ENCODE measurements at places on chromosomes 6 and 20.

DNA sequence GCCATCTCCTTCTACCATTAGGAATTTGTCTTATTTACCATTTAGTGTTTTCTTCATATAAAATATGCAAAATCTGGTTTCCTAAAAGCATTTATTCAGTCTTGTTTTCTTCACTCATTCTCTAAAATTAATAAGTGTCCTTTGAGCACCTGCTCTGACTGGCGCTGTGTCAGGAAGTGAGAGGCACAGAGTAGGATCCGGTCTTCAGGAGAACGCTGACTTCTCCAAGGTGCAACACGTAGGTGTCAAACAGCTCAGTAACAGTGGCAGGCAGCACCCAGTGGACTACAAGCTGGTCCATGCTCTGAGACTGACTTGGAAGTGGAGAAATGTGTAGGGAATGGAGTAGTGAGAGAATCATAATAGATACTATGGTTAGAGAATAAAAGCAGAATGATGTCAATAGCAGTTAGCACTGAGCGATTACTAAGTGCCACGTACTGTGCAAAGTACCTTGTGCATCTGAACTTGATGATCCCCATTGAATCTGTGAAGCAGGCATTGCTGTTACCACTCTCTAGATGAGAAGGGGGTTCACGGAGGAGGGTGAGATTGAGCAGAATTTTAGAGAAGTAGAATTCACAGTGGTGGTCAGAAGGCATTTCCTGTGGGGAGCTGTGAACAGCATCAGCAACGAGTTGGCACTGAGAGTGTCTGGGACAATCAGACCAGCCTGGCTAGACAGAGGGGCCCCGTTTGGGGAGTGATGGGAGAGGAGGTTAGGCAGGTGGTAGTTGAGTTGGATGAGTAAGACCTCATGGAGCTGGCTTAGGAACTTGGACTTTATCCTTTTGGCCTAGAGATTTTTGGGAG is 569.8 kb downstream of the QKI start:
- no peak for DNase-seq

DNA sequence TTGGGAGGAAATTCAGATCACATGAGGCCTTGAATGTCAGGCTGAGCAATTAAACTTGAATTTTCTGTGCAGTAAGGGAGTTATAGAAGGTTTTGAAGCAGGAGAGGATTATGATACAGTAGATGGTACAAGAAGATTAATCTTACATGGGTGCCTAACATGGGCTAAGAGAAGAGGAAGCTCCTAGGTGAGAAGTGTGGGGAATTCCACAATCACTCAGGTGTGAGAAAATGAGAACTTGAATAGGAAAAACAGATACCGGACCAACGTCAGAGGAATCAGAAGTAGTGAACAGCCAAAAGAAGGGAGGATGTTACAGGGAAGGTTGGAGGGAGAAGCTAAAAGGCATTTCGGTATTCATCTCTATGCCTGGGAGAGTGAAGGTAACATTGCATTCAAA is 250.7 kb upstream of the SLC35B3 start:
- DNase-seq, result no peak

DNA sequence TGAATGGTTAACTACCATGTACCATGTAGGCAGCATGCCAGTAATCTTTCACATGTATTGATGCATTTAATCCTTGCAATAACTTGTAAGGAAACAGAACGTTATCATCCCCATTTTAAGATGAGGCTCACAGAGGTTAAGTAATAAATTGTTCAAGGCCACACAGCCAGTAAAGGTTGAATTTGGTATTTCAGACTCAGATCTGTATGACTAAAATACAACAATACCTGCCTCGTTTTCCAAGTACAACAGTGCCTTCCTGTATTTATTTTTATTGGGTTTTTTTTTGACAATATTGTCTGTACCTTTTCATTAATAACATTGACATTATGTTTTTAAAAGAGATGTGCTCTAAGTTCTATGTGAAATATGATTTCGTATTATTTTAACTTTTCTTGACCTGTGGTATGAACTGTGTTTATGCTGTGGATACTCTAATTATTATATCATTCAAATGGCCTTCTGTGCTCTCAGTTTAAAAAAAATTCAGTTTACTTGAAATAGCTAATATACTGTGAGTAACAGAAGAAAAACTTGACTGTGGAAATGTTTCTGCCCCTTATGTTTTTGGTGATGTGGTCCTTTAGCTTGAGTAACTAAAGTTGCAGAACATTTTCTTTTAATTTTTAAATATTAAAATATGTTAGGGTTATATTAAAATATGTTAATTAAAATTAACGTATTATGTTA is 39.7 kb downstream of the XRN2 start:
- no peak for DNase-seq

DNA sequence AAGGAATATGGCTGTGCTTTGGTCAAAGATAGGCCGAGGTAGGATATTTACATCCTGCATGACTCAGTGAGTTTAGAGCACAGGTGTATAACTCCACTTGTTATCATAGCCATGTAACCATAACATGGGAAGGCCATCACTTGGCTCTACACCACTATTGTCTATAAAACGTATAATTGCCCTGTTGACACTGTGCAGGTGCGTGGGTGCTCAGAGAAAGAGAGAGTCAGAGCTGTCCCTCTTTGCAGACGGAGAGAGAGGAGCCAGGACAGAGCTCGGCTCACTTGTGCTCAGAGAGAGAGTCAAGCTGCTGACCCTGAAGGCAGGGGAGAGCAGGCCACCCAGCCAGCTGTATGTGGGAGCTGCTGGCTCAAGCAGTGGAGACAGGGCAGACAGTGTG is 46.0 kb downstream of the OR2B6 start:
- no peak for DNase-seq

DNA sequence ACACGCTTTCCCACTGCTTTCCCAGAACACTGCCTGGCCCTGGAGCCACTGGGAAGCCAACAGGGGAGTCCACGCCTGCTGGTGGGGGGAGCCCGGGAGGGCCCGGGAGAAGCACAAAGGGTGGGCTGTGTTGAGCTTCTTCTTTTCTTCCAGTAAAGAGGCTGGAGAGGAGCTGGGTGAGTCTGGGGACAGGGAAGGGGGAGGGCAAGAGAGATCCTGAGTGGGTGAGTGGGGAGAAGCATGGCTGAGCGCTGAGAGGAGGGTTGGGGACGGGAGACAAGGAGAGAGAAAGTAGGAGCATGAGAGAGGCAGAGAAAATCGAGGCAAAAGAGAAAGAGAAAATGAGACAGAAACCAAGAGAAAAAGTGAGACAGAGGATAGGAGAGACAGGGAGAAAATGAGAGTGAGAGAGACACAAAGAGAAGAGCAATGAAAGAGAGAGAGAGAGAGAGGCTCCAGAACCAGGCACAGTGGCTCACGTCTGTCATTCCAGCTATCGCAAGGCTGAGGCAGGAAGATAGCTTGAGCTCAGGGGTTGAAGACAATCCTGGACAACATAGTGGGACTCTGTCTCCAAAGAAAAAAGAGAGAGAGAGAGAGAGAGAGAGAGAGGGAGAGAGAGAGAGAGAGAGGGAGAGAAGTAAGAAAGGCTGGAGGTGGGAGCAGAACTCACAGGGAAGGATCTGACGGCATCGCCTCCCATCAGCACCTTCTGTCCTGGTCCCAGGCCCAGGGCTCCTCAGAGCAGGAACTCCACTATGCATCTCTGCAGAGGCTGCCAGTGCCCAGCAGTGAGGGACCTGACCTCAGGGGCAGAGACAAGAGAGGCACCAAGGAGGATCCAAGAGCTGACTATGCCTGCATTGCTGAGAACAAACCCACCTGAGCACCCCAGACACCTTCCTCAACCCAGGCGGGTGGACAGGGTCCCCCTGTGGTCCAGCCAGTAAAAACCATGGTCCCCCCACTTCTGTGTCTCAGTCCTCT is 2.0 kb downstream of the LST1 start:
- DNase-seq, result no peak

DNA sequence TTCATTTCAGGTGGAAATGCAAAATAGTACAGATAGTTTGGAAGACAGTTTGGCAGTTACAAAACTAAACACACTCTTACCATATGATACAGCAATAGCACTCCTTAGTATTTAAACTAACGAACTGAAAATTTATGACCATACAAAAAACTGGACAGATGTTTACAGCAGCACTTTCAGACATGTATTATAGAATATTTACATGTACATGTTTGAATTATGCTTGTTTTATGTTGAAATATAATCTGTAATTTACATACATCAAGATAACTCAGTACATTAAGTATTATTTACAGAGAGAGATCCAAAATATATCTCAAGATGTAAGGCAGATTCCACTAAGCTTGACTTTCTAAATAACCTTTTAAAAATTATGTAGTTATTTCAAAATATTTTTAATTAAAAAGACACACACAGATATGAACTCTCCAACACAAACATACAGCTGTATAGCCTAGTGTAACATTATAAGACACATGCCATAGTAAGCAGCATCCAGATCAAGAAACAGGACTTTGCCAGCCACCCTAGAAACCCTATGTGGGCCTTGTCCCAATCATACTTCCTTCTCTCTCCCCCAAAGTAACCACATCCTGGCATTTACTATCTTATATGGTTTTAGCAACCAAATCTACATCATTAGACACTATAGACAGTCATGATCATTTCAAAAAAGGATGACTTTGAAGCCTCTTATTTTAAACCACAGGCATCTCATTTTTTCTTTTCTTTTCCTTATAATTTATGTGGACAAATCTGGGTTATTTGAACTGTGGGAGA is 82.2 kb downstream of the MAN1A1 start:
- DNase-seq, result no peak

DNA sequence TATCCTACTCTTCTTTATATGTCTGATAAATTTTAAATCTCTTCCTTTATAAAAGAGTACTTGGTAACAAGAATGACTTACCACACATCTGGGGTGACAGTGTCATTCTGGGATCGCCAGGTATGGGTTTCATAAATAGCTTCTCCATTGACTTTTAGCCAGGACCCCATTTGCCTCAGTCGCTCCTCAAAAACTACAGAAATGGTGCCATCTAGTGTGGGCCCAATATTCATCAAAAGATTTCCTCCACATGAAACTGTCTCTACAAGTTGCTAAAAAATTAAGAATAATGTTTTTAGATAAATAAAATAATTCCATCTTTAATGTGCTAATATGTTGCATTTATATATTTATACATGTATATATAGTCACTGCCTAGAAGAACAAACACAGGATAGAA is 9.7 kb downstream of the FUCA2 start:
- DNase-seq, result no peak

GRCh38 chr20:48070991-48071652 is 285.8 kb upstream of the SULF2 start:
- no peak for DNase-seq

GRCh38 chr20:63226042-63226943 is 9.4 kb upstream of the BIRC7 start:
- DNase-seq, result no peak

GRCh38 chr6:11218102-11218442 is 14.4 kb downstream of the NEDD9 start:
- no peak for DNase-seq

- DNase-seq, result no peak
Observed at GRCh38 chr6:157861184-157861583, 38.1 kb downstream of the SNX9 start.

DNA sequence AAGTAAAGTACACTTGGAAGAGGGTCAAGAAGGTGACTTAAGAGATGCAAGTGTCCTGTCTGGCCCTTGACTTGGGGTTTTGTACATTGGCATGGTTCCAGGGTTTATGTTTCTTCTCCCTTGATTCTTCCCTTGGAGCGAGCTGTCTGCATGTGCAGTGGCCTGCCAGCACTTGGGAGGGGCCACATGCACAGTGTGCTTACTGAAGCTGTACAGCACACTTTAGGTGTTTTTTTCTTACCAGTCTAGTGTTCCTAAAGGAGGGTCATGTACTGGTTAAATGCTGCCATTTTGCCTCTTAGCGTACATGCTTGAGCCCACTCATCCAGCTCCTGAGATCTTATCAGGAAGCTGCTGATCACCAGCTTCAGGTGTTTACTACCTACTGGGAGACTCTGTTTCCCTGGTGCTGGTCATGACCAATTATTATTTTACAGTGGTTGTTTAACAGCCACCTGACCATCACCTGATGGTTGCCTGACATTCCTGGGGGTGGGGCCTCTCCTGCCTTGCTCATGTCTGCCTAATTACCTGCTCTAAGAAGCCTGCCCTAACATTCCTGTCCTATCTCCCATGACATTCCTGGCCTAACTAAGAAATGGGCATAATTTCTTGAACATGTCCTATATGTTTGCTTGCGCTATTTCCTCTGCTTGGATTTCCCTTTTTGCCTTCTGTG is 182.9 kb downstream of the MCHR2 start:
- no peak for DNase-seq

DNA sequence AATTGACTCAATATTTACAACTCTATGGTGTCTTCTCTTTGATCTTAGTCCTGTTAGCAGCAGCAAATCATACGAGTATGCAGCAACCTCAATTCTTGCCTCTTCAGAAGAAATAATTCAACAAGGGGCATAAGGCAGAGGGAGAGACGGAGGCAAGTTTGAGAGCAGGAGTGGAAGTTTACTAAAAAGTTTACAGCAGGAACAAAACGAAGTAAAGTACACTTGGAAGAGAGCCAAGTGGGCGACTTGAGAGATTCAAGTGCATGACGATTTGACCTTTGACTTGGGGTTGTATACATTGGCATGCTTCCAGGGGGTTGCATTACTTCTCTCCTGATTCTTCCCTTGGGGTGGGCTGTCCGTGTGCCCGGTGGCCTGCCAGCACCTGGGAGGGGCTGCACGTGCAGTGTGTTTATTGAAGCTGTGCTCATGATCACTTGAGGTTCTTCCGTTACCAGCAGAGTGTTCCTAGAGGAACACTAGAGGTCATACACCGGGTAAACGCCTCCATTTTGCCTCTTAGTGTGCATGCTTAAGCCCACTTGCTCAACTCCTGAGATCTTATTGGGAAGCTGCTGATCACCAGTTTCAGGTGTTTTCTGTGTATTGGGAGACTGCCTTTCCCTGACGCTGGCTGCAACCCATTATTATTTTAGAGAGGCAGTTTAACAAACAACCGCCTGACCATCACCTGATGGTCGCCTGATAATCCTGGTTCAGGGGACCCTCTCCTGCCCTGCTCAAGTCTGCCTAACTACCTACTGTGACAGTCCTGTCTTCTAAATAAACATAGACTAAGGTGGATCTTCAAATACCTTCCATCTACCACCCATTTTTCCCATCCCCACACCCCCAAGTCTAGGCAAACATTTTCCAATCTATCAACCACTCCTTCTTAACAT is 172.4 kb upstream of the MYLIP start:
- DNase-seq, result no peak

DNA sequence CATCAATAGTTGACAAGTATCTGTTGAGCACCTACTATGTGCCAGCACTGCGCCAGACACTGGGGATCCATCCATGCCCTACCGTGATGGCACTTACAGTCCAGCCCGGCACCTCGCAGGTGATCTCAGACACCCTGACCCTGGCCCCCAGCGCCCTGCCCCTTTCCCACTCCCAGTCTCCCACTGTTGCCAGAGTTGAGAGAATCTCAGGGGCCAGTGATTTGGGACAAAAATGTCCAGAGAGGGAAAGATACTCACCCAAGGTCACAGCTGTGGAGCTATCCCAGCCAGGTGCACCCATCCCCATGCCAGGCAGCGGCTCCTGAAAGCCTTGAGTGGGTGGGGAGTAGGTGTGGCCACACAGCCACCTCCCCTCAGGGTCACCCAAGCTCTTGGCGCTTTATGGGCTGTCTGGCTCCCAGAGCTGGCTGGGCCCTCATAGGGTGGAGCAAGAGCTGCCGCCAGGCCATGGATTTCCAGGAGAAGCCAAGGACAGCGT is 3.3 kb downstream of the PI16 start:
- no peak for DNase-seq

Measured in stimulated activated CD4-positive, alpha-beta T cell treated with anti-CD3 and anti-CD28 coated beads, Interleukin-1b, Interleukin-23, amount 100 ng/mL, for 1 hour (primary cell).